ENCODE measurements at places on chromosomes 4 and X.

DNA sequence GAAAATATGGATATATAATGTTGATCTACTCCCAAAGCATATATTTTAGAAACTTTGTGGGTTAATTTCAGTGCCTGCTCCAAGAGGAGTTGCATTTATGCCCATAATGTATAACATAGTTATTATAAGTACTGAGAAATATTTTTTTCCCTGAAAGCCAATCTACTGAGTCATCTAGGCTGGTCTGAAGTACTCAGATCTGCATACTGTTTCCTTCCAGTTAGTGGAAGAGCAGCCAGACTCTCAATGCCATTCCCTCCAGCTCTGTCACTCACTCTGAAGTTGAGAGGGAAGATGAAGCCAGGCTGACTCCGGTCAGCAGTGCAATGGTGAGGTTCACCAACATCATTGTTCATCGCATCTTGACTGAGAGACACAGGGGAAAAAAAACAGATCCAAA lies 505.1 kb downstream of the PPARGC1A start:
- DNase-seq = peak; percentile 68

- DNase-seq = no peak
These were observed 201.8 kb upstream of the UGT8 start for GRCh38 chr4:114396808-114397207.

- peak; percentile 29 for DNase-seq
These were observed 64.1 kb downstream of the USP11 start for GRCh38 chrX:47296766-47297365.

GRCh38 chr4:81743731-81744435 lies 272.2 kb upstream of the RASGEF1B start:
- DNase-seq = no peak

DNA sequence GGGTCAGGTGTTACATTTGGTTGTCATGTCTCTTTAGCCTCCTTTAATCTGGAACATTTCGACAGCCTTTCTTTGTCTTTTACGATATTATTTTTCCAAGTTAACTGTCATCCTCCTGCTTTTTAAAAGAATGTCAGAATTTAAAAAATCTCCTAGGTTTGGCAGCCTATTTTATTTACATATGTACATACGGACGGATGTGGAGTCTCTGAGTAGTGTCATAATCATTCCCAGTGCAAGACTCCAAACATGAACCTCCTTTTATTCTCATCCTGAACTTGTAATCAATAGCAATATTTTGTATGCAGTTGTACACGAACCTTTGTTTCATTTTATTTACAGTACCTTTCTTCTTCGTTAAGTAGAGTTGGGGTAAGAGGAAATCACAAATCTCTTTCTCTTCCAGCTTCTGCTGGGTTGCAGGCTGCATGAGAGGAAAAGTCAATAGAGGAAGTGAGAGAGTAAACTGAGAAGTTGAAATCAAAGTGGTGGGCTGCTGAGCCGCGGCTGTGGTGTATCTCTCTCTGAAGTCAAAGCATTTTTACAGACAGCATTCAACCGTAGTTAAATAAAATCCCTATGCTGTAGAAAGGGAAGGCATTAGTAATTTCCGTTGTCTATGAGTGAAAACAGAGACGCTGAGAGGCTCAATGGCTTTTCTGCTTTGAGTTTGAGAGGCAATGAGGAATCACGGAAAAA lies 53.9 kb upstream of the RPS6KA3 start:
- DNase-seq = no peak

DNA sequence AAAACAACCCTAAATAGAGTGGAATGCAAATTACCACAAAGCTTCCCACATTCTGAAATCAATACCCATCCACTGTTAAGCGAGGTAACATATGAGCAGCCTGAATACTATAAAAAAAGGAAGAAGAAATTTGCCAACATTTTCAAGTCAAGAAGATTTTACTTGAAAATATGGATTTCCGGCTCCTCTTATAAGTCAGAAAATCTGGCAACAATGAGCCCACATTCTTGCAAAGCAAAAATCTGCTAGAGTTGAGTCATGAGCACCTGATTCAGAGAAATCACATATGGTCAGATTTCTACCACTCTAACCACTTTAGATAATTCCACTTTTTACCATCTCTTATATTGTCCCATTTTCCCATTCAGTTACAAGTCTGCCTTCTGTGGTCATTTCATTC lies 395.7 kb downstream of the DTHD1 start:
- peak; percentile 1 for DNase-seq

- DNase-seq = no peak
These were observed 574 bp upstream of the MOB1B start for GRCh38 chr4:70901607-70901983.

DNA sequence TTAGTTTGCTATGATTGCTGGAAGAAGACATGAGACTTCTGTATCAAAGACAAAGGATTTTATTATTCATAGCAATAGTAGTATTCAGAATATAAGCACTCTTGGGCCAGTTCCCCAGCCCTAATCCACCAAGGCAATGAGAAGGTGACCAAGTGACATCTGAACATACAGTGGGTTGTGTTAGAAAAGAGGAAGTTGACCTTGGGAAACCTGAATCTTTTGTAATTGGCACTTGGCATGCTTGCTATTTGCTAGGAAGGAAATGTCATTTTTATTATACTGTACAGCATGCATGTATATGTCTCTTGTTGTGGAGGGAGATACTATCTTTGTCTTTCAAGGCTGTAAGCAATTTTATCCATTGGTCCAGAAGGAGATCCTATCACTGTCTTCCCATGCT lies 216.1 kb upstream of the FAT1 start:
- DNase-seq = no peak

GRCh38 chr4:153890761-153891160 lies 101.9 kb upstream of the SFRP2 start:
- peak; percentile 18 for DNase-seq

DNA sequence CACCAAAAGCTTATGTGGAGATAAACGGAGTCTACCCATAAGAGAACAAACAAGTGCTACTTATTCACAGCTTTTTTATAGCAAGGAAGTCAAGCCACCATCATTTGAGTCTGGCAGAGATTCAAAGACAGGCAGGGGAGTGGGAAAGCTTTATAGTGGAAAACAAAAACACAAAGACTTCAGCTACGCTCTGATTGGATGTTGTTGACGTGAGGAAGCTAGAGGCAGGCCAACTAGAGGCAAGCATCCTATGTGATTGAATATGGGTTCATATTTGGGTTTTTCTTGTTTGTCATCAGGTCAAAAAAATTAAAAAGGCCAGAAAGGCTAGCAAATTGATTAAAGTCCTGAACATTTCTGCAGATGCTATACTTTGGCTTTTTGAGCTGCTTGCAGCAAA lies 719 bp upstream of the TCEAL4 start:
- no peak for DNase-seq

DNA sequence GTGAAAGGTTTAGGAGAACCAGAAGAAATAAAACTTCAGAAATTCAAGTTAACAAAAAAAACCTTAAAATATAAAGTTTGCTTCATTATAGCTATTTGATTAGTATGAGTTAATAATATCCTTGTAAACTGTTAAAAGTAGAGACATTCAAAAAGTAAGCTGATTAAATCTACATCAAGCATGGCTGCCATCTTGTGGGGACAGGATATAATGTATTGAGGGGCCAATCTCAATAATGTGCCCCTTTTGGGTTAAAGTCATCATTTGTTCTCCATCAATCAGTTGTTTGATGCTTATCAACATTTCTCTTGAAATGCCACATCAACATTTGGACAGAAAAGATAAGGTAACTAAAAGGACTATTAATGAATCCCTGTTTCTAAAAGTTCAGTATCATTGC lies 4.6 kb upstream of the GRID2 start:
- DNase-seq = peak; percentile 25

- DNase-seq = no peak
These were observed 1634.3 kb upstream of the ADGRL3 start for GRCh38 chr4:59565836-59566235.
